ENCODE measurements at places on chromosomes 16 and 17.

- DNase-seq = peak; percentile 24
Measured at GRCh38 chr17:31541559-31541958, 150.1 kb downstream of the RAB11FIP4 start.

DNA sequence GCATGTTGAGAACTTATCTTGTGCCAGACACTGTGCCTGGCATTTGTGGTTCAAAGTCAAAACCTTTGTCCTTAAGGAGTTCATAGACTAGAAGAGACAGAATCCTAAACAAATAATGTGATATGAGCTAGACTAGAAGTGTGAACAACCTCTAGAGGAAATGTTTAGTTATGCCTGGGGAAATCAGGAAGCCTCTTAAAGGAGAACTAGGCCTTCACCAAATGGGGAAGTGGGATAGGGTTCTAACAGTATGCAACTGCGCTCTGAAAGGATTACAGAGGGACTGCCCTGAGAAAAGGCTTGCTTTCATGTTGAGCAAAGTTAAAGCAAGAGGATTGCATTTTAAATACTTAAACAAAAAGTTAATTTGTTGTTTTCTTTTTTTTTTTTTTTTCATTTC lies 4.9 kb downstream of the RUNDC1 start:
- DNase-seq = peak; percentile 80

DNA sequence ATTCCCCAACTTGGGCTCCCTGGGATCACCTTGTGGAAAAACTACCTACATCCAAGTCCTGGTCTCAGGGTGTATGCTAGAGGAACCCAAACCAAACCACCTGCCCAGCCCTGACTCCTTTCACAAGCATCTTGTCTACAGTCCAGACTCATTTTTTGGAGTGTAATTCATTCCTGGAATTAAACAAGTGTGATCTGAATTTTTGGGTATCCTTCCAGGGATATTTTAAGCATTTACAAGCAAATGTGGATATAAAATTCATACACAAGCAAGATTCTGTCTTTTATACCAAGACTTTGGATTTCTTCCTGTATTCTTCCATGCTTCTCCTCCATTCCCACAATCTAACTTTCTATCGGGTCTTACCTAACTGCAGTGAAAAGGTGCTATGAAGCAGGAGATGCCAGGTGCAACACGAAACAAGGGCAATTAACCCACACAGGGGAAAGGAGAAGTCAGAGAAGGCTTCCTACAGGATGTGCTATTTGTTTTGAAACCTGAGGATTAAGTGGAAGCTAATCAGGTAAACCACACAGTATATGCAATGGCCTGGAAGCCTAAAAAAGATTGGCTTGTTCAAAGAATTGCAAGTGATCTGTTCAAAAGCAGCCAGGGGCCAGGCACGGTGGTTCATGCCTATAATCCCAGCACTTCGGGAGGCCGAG lies 417.2 kb upstream of the C16orf82 start:
- no peak for DNase-seq

DNA sequence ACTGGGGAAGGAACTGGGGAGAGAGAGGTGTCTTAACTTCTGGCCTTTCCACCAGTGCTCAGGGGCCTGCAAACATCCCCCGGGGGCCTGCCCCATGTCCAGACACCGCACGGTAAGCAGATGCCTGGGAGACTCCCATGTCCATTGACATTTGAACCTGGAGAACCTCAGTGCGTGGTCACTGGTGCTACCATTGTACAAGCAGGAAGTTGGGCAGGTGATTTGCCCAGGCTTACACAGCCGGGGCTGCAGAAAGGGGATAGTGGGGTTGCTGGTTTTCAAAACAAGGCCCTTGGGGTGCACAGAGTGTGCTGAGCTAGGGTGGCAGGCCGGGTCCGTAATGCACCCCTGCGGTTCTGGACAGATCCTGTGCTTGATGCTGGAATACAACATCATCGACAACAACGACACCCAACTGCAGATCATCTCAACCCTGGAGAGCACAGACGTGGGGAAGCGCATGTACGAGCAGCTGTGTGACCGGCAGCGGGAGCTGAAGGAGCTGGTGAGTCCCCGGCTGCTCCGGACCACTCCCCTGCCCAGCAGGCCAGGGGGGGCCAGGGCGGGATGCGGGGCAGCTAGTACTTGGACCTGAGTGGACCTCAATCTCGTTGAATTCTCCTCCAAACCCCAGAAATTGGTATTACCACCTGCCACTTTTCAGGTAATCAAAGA lies 77.7 kb upstream of the PLCG2 start:
- DNase-seq = no peak

DNA sequence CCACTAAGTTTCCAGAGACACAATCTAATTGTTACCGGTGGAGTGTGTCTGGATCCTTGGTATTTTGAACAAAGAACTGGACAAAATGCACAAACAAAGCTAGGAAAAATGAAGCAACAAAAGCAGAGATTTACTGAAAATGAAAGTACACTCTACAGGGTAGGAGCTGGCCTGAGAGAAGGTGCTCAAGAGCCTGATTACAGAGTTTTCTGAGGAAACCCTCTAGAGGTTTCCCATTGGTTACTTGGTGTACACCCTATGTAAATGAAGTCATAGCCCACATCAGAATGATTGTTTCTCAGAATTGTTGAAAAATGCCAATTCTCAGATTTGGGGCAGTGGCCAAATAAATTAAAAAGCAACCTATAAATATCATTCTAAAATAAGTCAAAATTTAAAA lies 436.4 kb downstream of the KCNJ18 start:
- DNase-seq = peak; percentile 65

DNA sequence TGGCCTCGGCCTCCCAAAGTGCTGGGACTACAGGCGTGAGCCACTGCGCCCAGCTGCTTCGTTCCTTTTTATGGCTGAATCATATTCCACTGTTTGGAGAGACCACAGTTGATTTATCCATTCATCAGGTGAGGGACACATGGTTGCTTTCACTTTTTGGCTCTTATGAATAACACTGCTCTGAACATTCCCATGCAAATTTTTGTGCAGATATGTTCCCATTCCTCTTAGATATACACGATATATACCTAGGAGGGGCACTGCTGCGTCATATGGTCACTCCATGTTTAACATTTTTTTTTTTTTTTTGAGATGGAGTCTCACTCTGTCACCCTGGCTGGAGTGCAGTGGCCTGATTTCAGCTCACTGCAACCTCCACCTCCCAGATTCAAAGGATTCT lies 13.9 kb upstream of the GLIS2 start:
- DNase-seq = no peak

- DNase-seq = no peak
Measured at GRCh38 chr17:64328859-64329531, 61.7 kb downstream of the PECAM1 start.

- no peak for DNase-seq
Measured at GRCh38 chr16:67538666-67539101, 10.1 kb downstream of the RIPOR1 start.

- peak; percentile 90 for DNase-seq
Measured at GRCh38 chr17:40075201-40075941, 12.6 kb downstream of the THRA start.

DNA sequence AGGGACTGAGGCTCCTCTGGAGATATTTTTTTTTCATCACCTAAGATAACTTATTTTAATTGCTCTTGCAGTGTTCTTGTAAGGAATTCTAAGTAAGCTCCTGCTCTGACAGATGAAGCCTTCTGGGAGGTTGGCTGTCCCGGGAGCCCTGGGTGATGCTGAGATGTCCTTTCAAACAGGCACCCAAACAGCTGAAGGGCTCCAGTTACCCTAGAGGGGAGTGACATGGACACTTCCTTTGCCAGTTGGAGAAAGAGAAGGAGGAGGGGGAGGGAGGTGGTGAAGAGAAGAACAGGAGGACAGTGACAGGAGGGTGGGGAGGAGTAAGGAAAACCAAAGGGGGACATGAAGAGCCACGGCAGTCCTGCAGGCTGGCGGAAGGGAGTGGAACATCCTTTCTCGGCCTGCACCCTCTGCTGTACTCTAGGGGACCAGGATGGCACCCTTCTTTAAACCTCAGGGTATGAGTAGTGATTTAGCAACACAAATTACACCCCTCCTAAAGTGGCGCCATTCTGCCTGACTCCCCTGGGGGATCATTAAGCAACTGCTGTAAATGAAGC lies 51.8 kb downstream of the MYH3 start:
- no peak for DNase-seq

- DNase-seq = peak; percentile 59
Measured at GRCh38 chr16:87392821-87393679, 914 bp downstream of the MAP1LC3B start.

DNA sequence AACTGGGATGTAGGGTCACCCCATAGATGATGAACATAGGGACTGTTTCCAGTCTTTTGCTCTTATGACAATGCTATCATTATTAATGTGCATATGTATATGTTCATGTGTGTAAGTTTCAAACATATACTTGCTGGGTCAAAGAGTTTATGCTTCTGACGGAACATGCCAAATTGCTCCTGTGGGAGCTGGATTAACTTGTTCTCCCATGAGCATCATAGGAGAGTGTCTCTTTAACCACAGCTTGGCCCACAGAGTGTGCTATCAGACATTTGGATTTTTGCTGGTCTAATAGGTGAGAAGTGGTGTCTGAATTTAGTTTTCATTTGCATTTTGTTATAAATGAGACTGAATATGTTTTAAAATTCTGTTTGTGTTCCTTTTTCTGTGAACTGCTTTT lies 22.3 kb upstream of the ADORA2B start:
- DNase-seq = no peak

GRCh38 chr17:4710693-4711634 lies 532 bp downstream of the ARRB2 start:
- DNase-seq = no peak

- no peak for DNase-seq
Measured at GRCh38 chr17:11140501-11140900, 100.5 kb upstream of the SHISA6 start.

DNA sequence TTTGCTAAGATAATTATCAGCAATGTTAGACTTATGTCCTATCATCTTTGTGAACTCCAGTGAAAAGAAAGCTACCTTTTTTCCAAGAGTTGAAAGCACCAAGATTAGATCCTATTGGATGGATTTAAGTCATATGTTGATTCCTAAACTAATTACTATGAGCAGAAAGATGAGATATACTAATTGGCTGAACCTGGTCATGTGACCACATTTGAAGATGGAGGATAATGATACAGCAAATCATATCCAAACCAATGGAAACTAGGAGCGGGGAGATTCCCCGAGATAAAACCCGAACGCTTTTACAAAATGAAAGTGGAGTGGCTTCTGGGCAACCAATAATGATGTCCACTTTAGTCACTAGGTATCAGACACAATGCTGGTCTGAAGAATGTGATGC lies 1060.2 kb upstream of the EEF2KMT start:
- DNase-seq = no peak

GRCh38 chr16:68806422-68806821 lies 36.9 kb upstream of the TANGO6 start:
- DNase-seq = no peak

- DNase-seq = no peak
Measured at GRCh38 chr16:75919664-75920063, 193.4 kb upstream of the CPHXL start.

GRCh38 chr17:42682722-42683403 lies 532 bp downstream of the CNTNAP1 start:
- peak; percentile 74 for DNase-seq

GRCh38 chr16:31874366-31875111 lies 932 bp downstream of the ZNF267 start:
- DNase-seq = peak; percentile 82

- DNase-seq = no peak
Measured at GRCh38 chr17:49406421-49407061, 8.1 kb downstream of the PHB1 start.

DNA sequence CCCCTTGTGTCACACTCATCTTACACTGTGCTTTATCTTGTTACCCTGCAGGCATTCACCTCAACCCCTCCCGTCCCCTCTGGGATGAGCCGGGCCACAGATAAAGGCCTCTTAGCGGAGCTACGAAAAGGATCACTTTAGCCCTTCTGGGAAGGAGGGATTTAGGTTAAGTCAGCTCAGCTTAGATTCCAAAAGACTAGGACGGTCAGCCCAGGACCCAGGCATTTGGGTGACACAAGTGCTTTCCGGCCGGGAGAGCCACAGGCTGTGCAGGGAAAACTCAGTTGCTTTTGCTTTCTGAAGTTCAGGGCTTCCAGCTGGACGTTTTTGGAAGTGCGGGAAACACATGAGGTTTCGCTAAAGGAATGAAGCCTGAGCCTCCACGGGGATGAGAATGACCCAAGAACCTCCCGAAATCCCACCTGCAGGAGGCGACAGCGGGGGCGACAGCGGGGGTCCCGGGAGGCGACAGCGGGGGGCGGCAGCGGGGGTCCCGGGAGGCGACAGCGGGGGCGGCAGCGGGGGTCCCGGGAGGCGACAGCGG lies 11.6 kb upstream of the METRNL start:
- peak; percentile 22 for DNase-seq

DNA sequence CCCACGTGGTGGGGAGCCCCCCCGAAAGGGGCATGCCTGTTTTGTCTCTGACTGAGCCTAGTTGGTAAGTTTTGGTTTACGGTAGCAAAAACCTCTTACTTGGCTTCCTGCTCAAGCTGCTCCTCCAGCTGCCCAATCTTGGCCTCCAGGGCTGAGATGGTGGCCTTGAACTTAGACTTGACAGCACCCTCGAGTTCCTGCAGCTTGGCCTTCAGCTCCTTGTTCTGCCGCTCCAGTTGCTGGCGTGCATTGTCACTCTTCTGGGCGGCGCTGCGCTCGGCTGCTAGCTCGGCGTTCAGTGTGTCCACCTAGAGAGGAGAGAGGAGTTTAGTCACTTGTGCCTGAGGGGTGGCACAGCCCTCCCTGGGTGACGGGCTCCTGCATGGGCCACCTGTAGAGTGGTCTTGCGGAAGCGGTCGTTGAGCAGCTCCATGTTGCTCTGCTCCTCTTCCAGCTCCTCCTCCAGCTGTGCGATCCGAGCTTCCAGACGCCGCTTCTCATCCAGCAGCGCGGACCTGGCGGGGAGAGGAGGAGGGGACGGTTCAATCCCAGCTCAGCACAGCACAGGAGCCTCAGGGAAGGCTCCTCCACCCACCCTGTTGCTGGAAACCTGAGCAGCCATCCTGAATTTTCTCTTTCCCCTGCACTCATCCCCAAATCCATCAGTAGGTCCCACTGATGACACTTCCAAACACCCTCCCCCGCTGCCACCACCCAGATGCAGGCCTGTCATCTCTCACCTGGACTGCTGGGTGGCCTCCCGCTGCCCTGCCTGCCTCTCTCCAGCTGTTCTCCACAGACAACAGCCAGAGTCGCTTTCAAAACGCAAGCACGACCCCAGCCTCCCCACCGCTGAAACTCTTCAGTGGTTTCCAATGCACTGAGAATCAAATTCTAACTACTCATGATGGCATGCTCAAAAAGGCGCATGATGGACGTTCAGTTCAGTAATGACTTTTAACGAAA lies 44.6 kb downstream of the NDEL1 start:
- no peak for DNase-seq

DNA sequence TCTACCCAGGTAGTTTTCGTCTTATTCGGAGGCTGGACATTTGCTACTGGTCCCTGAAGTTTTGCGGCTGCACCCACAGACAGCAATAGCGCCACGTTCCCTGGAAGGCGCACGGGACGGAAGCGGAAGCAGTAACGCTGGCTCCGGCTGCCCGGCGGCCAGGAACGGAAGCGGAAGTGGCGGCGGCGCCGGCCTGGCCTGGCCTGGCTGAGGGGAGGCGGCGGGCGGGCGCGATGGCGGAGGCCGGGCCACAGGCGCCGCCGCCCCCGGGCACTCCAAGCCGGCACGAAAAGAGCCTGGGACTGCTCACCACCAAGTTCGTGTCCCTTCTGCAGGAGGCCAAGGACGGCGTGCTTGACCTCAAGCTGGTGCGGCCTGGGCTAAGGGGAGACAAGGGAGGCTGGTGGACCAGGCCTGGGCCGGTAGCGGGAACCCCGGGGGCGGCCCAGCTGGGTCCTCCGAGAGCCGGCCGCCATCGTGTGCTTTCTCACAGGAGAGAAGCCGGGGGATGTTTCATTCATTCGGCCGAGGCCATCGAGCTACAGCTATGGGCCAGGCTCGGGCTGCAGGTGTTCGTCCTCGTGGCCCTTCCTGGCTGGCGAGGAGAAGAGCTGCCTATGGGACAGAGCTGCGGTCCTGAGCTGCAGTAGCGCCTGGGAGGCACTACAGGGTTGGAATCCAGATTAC lies at the start of gene E2F4:
Gene E2F4, plus strand, starts transcription at position 161 of the 687 bp plus-strand sequence. Its CDS starts 73 bp downstream, at position 234.
- DNase-seq = peak; percentile 94

Data from OCI-M1 (cell line).